Mammary epithelial cell (primary cell): ENCODE measurements at places on chromosomes 4 and X. TPM values are rescaled to one million over a fixed set of nuclear protein-coding genes. Genes with fewer than 3 reads are reported as not detected.

Gene RAB28
- 9.6 TPM for polyA plus RNA-seq

Gene ENPP6
- 0.01 TPM for polyA plus RNA-seq

GRCh38 chrX:16914058-16914457 is 32.4 kb upstream of the REPS2 start:
- DNase-seq: no peak

GRCh38 chr4:26074712-26075430 is 160.9 kb downstream of the SMIM20 start:
- DNase-seq: no peak

Gene PPBP
- polyA plus RNA-seq: 2.7 TPM

Gene RHOXF1
- not detected for polyA plus RNA-seq

Gene DNAJB14
- 26.3 TPM for polyA plus RNA-seq

Gene TBC1D9
- 12.8 TPM for polyA plus RNA-seq
